ENCODE measurements at places on chromosomes 2 and 18.

- DNase-seq = no peak
Measured at GRCh38 chr2:28400419-28400818, 7.8 kb downstream of the FOSL2 start.

- DNase-seq = no peak
Measured at GRCh38 chr18:58314284-58314683, 270.3 kb downstream of the NEDD4L start.

DNA sequence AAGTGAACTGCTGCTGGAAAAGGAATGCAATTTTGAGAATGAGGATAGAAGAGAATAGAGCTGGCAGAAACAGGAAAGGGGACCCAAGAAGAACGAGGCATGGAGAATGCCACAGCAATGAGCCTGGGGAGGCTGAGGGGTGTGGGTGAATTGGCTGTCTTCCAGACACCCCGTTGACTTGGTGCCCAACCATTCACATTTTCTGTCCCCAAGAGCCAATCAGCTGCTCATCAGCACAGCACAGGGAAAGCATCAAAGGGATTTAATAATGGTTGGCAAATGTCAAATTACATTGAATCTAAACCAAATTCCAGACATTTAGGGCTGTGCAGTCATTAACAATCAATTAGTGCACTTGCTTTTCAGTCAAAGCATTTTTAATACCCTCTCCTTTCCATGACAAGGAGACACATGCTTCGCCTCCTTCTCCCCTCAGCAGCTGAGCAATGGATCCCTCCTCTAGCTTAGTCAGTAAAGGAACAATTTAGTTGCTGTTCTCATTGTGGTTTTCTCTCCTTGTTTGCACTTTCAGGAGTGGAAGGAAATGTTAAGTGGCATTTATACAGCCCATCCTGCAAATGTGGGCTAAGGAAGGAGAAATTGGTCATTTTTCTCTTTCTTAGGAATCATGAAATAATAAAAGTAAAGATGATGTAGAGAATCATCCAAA, 98.8 kb downstream of the KLF7 start:
- DNase-seq = no peak

DNA sequence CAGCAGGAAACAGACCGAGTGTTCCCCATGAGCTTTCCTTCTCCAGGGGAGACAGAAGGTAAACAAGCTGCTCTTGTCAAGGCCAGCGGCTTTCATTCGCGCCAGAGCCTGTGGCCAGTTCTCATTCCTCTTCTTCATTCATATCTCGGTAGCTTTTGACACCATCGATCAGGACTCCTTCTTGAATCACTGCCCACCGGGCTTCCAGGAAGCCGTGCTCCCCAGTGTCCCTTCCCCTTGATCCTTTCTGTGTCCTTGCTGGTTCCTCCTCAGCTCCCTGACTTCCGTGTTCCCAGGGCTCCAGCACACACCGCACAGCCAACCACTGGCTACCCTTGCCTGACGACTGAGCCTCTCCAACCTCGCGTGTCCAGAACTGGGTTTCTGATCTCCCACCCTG, 14.1 kb downstream of the SLC66A3 start:
- no peak for DNase-seq

DNA sequence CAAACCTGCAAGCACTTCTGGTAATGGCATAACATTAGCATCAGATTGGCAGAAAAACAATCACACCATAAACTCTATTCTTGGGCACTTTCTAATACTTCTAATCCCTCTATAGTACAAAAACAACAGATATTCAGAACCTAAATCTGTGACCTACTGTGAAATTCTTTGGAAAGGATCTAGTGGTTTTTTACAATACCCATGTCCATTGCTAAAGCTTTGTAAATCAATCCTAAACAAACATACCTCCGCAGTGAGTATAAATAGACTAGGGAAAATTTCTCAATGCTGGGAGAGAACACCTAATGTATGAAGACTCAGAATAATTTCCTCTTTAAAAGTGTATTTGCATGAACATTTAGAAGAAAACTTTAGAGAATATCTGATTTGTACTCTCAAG, 1098.5 kb upstream of the DDX18 start:
- DNase-seq = no peak

- DNase-seq = peak; percentile 17
Measured at GRCh38 chr2:42788882-42789281, 3.5 kb downstream of the HAAO start.

Measured in stimulated activated CD8-positive, alpha-beta memory T cell treated with anti-CD3 and anti-CD28 coated beads, Interleukin-4, amount 100 ng/mL, for 48 hours (primary cell).